GM23338 (cell line): ENCODE measurements at places on chromosomes 6 and 20. TPM values are rescaled to one million over a fixed set of nuclear protein-coding genes. Genes with fewer than 3 reads are reported as not detected.

GRCh38 chr6:20153194-20153593 lies 59.1 kb downstream of the MBOAT1 start:
- H3K4me3 ChIP-seq = no peak overlapping the region
- H3K27ac ChIP-seq = 0 out of 2 replicates have a peak overlapping the region, but pooled peaks have one; percentile 60
- H3K4me1 ChIP-seq = peaks cover 13% of the 10 kb centered on the region
- peak; percentile 26 for DNase-seq
- H3K27me3 ChIP-seq = no peaks in the 10 kb centered on the region
- H3K36me3 ChIP-seq = no peaks in the 10 kb centered on the region

DNA sequence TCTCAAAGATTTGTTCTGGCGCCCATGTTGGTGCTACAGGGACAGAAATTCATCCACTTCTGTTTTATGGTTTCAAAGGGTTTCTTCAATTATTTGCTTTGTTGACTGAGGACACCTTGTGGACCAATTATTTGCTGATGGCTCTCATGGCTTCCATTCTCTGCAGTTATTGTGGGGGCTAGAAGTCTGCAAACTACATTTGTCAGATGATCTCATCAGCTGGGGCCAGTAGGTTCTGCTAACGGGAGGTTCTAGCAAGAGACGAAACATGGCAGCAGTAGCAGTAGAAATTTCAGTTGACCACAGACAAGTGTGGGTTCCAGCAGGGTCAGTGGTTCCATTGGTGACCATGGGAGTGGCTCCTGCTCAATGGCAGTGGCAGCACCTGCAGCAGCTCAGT lies 72.8 kb upstream of the BLCAP start:
- H3K36me3 ChIP-seq = no peaks in the 10 kb centered on the region
- no peak overlapping the region for H3K4me3 ChIP-seq
- no peak for DNase-seq
- no peak overlapping the region for H3K27ac ChIP-seq
- H3K27me3 ChIP-seq = no peaks in the 10 kb centered on the region

DNA sequence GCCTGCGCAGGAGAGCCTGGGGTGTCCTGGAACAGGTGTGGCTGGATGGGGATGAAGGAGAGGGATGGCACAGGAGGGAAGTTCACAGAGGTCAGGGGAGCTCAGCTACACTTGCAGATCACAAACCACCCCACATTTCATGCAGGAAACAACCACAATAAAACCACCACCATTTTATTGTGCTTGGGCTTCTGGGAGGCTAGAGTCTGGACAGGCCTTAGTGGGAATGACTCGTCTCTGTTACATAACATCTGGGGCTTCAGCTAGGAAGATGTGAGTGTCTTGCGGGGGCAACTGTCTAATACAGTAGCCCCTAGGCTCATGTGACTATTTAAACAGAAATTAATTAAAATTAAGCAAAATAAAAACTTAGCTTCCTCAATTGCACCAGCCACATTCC lies 33.4 kb downstream of the SNX5 start:
- H3K36me3 ChIP-seq = no peaks in the 10 kb centered on the region
- no peaks in the 10 kb centered on the region for H3K27me3 ChIP-seq
- peaks cover 49% of the 10 kb centered on the region for H3K4me1 ChIP-seq
- no peak overlapping the region for H3K4me3 ChIP-seq

DNA sequence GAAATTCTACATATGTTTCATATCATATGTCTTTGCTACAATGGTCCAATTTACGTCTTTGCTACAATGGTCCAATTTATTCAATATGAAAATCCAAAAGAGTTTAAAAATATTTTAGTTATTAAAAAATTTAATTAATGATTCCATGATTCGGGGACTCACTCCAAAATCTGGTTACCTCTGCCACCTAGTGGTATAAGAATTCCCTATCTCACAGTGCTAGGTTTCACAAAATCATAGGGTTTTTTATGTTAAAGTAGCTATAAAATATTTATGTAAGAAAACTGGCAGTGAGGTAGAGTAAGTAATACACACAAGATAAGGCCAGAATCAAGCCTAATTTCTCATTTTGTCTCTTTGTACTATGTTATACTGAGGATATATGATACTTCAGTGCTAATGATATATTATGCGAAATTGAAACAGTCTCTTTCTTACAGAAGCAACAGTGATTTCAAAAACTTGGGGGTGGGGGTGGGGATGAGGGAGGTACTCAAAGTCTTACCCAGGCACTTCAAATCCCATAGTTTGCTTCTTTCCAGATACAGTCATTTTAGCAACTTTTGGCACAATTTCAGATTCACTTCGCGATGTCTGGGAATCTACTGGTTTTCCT lies 52.3 kb downstream of the HBS1L start:
- peaks cover 6% of the 10 kb centered on the region; the same call in 1 of the 2 replicates for H3K4me1 ChIP-seq
- no peaks in the 10 kb centered on the region for H3K27me3 ChIP-seq
- peak; percentile 40 for DNase-seq
- H3K27ac ChIP-seq = no peak overlapping the region
- no peak overlapping the region for H3K4me3 ChIP-seq

DNA sequence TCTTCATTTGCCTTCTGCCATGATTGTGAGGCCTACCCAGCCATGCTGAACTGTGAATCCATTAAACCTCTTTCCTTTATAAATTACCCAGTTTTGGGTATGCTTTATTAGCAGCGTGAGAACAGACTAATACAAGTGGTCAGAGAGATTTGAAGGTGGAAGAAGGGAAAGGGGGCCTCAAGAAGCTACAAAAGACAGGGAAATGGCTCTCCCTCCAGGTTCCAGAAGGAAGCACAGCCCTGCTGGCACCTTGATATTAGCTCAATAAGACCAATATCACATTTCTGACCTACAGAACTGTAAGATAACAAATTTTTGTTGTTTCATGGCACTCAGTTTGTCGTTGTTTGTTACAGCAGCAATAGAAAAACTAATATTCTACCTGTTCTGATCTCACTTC lies 536.5 kb upstream of the MARCKS start:
- H3K36me3 ChIP-seq = no peaks in the 10 kb centered on the region
- H3K27me3 ChIP-seq = no peaks in the 10 kb centered on the region
- H3K27ac ChIP-seq = no peak overlapping the region
- no peak overlapping the region for H3K4me3 ChIP-seq
- DNase-seq = peak; percentile 25
- no peaks in the 10 kb centered on the region for H3K4me1 ChIP-seq

DNA sequence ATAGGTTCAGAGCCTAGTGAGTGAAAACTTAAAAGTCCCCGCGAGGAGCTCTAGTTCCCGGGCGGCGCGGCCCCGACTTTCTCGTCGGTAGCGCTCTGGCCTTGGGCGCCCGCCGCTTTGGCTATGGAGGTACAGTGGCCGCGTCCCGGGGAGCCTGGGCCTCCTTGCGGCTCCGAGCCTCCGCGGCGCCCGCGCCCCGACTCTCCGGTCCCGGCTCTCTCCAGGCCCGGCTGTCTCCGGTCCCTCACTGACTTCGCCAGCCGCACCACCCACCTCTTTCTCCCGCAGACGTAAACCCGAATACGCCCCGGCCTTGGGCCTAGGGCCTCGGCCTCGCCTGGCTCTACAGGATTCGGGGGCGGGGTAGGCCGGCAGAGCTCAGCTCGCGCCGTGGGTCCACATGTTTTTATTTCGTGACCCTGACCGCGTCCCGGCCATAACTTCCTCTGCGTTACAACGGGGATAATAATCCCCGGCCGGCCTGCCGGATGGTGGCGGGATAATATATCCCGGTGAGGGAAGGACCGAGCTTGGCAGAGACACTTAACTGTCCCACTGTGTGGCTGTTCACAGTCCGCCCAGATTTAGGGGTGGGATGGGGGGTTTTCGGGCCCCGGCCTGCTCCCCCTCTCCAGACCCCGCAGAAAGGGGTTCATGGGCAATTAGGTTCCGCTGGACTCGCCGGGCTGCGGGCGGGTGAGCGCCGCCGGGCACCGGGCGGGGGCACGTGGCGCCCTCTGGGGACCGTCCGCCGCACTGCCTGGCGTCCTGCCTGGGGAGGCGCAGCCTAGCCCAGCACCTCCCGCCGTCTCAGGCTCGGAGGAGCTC lies 10.0 kb upstream of the TBX18 start:
- H3K36me3 ChIP-seq = no peaks in the 10 kb centered on the region
- peaks cover 94% of the 10 kb centered on the region for H3K27me3 ChIP-seq
- peaks cover 7% of the 10 kb centered on the region for H3K4me1 ChIP-seq
- peak overlapping the region; percentile 76 for H3K4me3 ChIP-seq
- H3K27ac ChIP-seq = no peak overlapping the region

GRCh38 chr6:99151634-99152346 lies 197.7 kb downstream of the FAXC start:
- no peak overlapping the region for H3K27ac ChIP-seq
- DNase-seq = peak; percentile 86
- no peaks in the 10 kb centered on the region for H3K36me3 ChIP-seq
- no peaks in the 10 kb centered on the region for H3K4me1 ChIP-seq

DNA sequence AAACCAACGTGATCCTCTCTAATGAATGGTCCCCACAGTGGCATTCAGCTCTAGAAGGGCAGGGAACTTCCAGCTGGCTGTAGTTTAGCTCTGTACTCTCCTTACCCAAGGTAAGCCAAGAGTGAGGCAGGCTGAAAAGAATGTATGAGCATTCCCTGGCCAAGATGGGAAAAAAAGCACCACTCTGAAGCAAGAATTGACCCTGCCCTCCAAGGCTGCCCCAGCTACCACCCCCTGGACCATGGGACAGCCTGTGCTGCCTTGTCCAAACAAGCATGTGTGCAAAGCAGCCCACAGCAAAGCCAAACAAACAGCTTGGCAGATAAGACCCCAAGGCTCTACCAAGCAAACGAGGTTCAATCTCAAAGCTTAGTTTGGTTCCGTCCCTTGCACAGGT lies 73.9 kb downstream of the GFOD1 start:
- no peak overlapping the region for H3K4me3 ChIP-seq
- peaks cover 6% of the 10 kb centered on the region for H3K4me1 ChIP-seq
- DNase-seq = no peak

DNA sequence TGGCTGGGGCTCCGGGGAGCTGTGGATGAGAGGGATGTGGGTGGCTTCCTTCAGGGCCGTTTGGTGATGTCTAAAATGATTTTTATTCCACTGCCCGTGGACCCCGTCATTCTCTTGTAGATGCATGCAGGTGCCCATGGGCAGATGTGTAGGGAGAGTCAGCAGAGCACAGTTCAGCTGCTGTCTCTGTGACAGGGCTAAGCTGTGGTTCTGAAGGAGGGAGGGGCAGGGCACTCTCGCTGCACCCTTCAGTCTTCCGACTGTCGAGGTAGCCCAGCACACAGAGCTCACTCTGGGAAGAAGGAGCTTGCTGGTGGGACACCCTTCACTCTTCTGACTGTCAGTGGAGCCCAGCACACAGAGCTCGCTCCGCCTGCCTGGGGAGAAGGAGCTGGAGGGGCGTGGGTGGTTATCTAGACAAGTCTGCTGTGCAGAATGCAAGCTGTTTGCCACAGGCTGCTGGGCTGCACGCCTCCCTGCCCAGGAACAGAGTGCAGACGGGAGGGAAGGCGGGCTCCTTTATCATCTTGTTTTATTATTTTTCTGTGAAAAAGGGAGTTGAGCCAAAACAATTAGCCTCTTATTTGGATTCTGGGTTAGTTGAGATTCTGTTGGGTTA lies 28.4 kb upstream of the ADRM1 start:
- no peak overlapping the region for H3K4me3 ChIP-seq
- no peaks in the 10 kb centered on the region for H3K27me3 ChIP-seq
- DNase-seq = no peak
- H3K4me1 ChIP-seq = no peaks in the 10 kb centered on the region

GRCh38 chr6:7137335-7138045 lies 29.7 kb downstream of the RREB1 start:
- H3K4me3 ChIP-seq = no peak overlapping the region
- H3K27ac ChIP-seq = no peak overlapping the region
- H3K36me3 ChIP-seq = no peaks in the 10 kb centered on the region
- DNase-seq = peak; percentile 65

- no peaks in the 10 kb centered on the region for H3K4me1 ChIP-seq
- no peaks in the 10 kb centered on the region for H3K36me3 ChIP-seq
- DNase-seq = no peak
- H3K4me3 ChIP-seq = no peak overlapping the region
These were observed 69.7 kb downstream of the EFHC1 start for GRCh38 chr6:52489881-52490280.

GRCh38 chr6:143361536-143362191 lies 88.8 kb downstream of the ADAT2 start:
- H3K4me3 ChIP-seq = no peak overlapping the region
- H3K36me3 ChIP-seq = no peaks in the 10 kb centered on the region
- DNase-seq = no peak
- H3K4me1 ChIP-seq = no peaks in the 10 kb centered on the region

- H3K27me3 ChIP-seq = no peaks in the 10 kb centered on the region
- H3K36me3 ChIP-seq = no peaks in the 10 kb centered on the region
- H3K4me3 ChIP-seq = no peak overlapping the region
- H3K4me1 ChIP-seq = no peaks in the 10 kb centered on the region
These were observed 51.5 kb upstream of the TMEM200A start for GRCh38 chr6:130314271-130314670.

DNA sequence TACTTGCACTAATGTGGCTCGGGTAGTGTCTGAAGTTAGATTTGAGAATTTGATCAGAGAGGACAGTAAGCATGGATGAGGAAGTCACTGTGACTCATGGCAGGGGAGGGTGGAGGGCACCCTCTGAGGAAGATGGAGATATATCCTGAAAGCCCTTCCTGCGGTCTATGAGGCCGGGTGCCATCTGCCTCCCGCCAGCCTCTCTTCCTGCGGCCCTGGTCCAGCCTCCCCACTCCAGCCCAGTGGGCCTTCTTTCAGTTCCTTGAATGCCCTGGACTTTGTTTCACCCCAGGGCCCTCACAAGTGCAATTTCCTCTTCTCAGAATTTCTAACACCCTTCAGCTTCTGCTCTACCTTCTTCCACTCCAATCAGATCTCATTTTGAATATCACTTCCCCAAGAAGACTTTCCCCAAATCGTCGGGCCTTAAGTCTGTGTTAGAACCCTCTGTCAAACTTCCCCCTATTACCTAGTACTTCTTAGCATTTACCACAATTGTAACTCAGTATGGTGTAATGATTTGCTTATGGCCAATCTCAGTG lies 20.2 kb upstream of the TNFAIP3 start:
- H3K4me1 ChIP-seq = peaks cover 4% of the 10 kb centered on the region; the same call in 1 of the 2 replicates
- no peak for DNase-seq
- no peaks in the 10 kb centered on the region for H3K36me3 ChIP-seq
- H3K4me3 ChIP-seq = no peak overlapping the region

- no peaks in the 10 kb centered on the region for H3K27me3 ChIP-seq
- H3K4me1 ChIP-seq = no peaks in the 10 kb centered on the region; the same call in 1 of the 2 replicates
- DNase-seq = no peak
- no peaks in the 10 kb centered on the region for H3K36me3 ChIP-seq
- no peak overlapping the region for H3K4me3 ChIP-seq
These were observed 35.2 kb downstream of the HIVEP1 start for GRCh38 chr6:12047304-12047703.

The EYA2 gene
- total RNA-seq = 0.16 and 0.56 TPM in 2 replicates

The COMMD7 gene
- total RNA-seq = 84.7 and 86.4 TPM in 2 replicates

The SOX4 gene
- 156 and 164 TPM in 2 replicates for total RNA-seq

The GSTA4 gene
- 19.3 and 19.5 TPM in 2 replicates for total RNA-seq

The PACSIN1 gene
- 6.2 and 8.7 TPM in 2 replicates for total RNA-seq

The SH3BGRL2 gene
- 23.8 and 24.5 TPM in 2 replicates for total RNA-seq

The SLC17A3 gene
- 0.27 TPM in 1 of 2 replicates, not detected in the other for total RNA-seq

The FILIP1 gene
- total RNA-seq = 3.4 and 3.7 TPM in 2 replicates

The LAMA2 gene
- total RNA-seq = 4.4 and 6.4 TPM in 2 replicates

The NDUFAF5 gene
- 18.0 and 25.3 TPM in 2 replicates for total RNA-seq
